Activated T-helper 1 cell treated with anti-CD3 and anti-CD28 coated beads, Interleukin-12 subunit alpha, Interleukin-12 subunit beta, Interleukin-2, Interleukin-4 antibody, amounts not matched to agents 30 ng/mL and 10 ng/mL and 1 ng/mL, durations not matched to agents 14 hours and 24 hours and 36 hours (primary cell): ENCODE measurements at places on chromosomes 4 and X. TPM values are rescaled to one million over a fixed set of nuclear protein-coding genes. Genes with fewer than 3 reads are reported as not detected.

Gene TBC1D9
- total RNA-seq: 0.29 TPM in 1 of 2 replicates, not detected in the other

Gene PRR32
- total RNA-seq: not detected in 2 replicates

Gene NIPAL1
- 2.0 and 2.5 TPM in 2 replicates for total RNA-seq

Gene PALLD
- total RNA-seq: 22.9 and 24.6 TPM in 2 replicates

Gene CSAG2
- 0.31 TPM in 1 of 2 replicates, not detected in the other for total RNA-seq

Gene CCNB3
- total RNA-seq: 0.64 and 0.80 TPM in 2 replicates

Gene TMEM131L
- total RNA-seq: 39.5 and 42.2 TPM in 2 replicates

Gene NXF3
- total RNA-seq: not detected in 2 replicates

Gene STARD8
- 2.3 and 2.6 TPM in 2 replicates for total RNA-seq

Gene PNPLA4
- 5.2 and 7.1 TPM in 2 replicates for total RNA-seq

Gene GJB1
- total RNA-seq: not detected in 2 replicates

Gene H2BW2
- total RNA-seq: not detected in 2 replicates

Gene RAB40AL
- 0.41 and 0.44 TPM in 2 replicates for total RNA-seq

Gene CT45A1
- not detected in 2 replicates for total RNA-seq

Gene CLDN34
- total RNA-seq: not detected in 2 replicates

Gene TLR8
- not detected in 2 replicates for total RNA-seq

Gene DOK7
- not detected in 2 replicates for total RNA-seq

Gene SLC6A8
- 5.9 and 6.0 TPM in 2 replicates for total RNA-seq
